Epithelial cell of esophagus (primary cell): ENCODE measurements at places on chromosomes 5 and 9.

DNA sequence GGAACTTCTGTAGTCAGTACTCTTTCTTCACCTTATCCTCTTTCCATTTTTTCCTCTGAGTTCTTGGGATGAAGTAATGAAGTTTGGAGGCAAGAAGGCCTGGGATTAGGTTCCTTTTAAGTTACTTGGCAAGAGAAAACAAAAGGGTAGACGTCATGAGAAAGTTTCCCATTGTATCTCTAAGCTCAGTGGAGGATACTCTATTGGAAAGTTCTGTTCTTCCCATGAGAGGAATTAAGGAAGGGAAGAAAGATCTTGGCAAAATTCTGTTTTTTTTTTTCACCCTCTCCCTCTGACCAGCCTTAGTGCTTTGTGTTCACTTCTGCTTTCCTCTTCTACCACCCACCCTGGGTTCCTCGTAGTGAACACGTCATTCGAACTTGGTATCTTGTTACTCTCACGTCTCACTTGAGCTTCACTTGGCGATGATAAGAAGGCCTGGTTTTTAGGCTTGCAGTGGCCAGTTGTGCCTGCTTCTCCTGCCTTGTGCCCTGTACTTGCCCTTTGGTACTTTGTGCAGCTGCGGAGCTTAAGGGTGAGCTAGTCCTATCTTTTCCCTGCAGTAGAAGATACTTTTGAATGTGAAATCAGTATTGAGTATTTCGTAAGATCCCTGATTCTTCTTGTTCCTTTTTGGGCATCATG lies 67.0 kb downstream of the ARHGAP26 start:
- no peak for DNase-seq

DNA sequence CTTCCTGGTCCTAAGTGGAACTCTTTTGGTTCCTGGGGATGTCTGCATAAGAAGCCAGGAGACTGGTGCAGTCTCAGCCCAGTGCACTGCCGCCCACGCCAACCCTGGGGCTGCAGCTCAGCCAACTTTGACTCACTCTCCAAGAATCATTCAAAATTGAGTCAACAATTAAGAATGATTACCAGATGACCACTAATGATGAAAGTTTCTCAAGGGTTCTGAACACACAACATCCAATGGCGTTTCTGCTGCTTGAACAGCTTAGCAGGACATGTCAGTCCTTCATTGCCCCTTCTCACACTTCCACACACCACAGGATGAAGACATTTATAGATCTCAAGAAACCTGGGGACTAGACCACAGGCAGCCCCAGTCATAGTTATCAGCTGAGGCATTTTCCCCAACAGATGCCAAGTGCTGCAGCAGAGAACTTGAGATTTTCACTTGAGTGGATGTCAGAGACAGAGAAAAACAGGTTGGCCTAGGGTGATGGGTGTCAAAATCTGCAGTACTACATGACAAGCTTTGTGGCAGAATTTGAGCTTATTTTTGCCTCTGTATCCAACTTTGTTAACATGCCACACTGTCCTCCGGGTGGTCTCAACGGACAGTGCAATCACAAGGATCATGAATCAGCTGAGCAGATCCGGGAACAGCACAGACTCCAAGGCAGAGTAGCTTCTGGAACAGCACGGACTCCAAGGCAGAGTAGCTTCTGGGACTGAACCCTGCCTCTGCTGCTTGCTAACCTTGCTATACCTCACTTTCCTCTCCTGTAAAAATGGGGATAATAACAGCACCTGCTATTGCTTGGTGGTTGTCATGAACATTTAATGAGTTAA lies 356.1 kb downstream of the SPOCK1 start:
- peak; percentile 94 for DNase-seq

GRCh38 chr9:16247188-16247875 lies 623.1 kb downstream of the BNC2 start:
- peak; percentile 69 for DNase-seq

DNA sequence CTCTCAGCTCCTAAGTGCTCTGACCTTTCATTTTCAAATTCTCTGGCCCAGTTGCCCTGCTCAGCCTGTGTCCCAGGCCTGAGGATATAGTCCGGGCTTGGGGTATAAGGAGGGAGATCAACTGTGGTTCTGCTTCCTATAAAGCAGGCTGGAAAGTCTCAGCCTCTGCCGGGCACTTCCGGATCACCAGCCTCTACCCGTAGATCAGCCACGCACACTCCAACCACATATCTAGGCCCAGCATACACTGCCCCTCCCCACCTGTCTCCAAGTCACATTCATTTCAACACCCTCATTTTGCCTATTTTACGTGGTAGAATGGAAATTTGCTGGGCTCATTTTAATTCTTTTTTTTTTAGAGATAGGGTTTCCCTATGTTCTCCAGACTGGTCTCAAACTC lies 3.1 kb downstream of the ZER1 start:
- no peak for DNase-seq

DNA sequence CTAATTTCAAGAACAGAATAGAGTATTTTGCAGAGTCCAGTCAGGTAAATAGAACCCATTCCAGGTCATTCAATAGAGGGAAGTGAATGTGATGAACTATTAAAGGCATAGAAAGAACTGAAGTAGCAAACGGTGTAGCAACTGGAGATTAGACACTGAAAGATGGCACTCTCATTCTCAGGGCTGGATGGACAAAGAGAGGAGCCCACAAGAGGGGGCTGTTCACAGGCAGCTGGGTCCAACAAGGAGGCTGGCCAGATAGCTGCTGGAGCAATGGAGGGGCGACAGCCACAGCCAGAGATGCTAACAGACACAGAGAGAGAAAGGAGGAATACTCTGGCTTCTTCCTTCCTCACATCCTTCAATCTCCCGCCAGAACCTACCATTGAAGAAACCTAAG lies 93.1 kb upstream of the SMARCA2 start:
- DNase-seq, result no peak

DNA sequence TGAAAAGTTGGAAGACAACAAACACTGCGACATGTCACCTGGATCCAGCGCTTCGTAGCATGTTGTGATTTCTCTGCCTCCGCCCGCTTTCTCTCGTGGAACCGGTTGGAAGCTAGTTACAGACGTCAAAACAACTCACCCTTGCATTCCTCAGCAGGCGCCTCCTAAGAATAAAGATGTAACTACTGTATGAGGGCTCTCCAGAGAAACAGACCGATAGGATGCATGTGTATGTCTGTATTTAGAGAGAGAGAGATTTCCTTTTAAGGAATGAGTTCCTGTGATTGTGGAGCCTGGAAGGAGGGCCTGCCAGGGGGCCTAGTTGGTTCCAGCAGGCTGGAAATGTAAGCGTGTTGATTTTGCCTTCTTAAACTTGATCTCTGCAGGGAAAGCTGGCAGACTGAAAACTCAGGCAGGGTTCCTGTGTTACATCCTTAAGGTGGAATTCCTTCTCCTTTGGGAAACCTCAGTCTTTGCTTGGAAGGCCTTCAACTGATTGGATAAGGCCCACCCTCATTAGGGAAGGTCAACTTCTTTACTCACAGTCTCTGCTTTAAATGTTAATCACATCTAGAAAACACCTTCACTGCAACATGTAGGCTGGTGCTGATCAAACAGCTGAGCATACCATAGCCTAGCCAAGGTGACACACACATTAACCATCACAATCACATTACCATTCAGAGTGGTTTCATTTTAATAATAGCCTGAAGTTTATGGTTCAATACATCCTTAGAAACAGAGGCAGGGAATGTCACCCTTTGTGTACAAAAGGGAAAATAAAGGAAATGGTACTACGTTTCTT lies 163.8 kb downstream of the SYK start:
- peak; percentile 65 for DNase-seq

DNA sequence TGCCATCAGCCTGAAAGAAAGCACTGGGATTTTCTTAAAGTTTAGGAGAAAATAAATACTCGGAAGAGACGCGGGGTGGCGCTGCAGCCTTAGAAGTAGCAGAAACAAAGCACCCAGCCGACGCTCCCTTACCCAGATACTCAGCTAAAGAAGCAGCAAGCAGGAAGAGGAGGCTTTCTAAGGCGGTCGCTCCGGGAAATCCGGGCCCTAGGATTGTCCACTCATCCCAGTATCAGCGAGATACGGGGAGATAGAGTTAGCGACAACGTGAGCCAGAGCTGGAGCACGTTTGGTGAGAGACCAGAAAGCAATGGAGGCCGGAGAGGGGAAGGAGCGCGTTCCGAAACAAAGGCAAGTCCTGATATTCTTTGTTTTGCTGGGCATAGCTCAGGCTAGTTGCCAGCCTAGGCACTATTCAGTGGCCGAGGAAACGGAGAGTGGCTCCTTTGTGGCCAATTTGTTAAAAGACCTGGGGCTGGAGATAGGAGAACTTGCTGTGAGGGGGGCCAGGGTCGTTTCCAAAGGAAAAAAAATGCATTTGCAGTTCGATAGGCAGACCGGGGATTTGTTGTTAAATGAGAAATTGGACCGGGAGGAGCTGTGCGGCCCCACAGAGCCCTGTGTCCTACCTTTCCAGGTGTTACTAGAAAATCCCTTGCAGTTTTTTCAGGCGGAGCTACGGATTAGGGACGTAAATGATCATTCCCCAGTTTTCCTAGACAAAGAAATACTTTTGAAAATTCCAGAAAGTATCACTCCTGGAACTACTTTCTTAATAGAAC lies at the start of gene PCDHB2:
Gene PCDHB2 (plus strand): TSS at position 135 of the 782 bp plus-strand sequence. CDS start 176 bp downstream, at position 311.
- peak; percentile 23 for DNase-seq
